ENCODE measurements at places on chromosomes 4 and X.

DNA sequence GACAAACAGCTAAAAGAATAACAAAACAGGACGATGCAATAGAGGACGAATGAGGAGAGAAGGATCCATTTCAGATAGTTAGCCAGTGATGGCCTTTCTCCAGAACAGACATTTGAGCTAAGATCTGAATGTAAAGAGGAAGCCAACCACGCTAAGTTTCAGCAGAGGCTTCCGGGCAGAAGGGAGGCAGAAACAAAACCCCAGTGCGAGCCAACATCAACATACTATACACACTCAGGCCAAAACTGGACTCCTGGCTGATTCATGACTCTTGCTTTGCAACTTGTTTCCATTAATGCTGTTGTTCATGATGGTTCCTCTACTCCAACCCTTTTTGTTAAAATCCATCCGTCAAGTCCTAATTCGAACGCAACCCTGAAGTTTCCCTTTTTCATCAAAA lies 730.3 kb downstream of the TRIML1 start:
- no peak for DNase-seq

DNA sequence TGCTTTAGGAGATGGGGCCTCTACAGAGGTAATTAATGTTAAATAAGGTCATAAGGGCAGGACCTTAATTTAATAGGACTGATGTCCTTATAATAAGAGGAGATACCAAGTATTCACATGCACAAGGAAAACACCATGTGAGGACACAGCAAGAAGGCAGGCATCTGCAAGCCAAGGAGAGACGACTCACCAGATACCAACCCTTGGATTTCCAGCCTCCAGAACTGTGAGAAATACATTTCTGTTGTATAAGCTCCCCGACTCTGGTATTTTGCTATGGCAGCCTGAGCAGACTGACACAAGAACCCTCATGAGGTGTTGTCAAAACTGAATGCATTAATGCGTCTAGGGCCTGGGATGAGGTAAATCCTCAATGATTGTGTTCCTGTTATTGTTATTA lies 56.2 kb upstream of the MAPK10 start:
- no peak for DNase-seq

DNA sequence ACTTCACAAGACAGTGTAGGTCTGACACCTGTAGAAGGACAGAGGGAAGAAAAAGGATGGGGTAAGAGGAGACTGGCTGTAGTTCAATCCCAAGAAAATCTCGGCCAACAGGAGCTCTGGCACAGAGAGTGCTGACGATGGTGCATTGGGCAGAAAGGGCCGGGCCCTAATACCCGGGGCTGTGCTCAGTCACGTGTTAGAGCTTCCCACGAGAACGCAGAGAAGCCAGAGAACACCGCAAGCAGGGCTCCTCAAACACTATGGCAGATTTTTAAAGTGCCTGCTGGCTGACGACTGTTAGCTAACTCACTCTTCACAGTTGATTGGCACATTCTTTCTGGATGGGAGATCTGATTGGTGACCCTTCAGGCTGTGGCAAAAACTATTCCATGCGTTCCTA lies 35.5 kb downstream of the EREG start:
- no peak for DNase-seq

DNA sequence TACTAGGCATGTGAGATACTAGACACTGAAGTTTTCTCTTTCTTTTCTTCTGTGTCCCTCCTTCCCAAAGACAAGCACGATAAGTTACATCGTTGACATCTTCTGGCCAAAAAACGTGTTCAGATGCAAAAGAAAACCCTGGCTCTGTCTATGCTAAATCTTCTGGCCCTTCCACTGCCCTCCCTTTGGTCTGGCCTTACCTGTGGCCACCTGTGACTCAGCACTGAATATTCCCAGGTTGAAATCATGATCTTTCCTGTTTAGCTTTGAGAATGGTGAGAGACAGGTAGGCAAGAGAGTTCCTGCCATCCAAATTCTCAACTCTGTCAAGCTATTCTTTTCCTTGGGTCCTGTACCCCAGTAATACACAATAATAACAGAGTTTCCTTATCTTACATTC lies 12.3 kb downstream of the CLCN5 start:
- no peak for DNase-seq

DNA sequence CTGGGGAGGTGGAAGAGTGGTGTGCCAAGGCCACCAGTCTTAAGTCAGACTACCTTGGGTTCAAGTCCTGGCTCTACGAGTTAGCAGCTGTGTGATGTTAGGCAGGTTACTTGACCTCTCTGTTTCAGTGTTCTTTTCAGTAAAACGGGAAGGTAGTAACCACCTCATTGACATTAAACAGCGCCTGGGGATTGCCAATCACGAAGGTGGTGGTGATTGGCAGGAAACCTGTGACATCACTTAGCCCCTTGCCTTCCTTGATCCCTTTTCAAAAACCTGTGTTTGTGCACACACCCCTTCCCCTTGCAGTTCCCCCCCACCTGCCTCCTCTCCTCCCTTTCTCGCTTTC lies 7.6 kb downstream of the KLF3 start:
- no peak for DNase-seq

- no peak for DNase-seq
Observed at GRCh38 chrX:109826954-109827708, 94.1 kb upstream of the ACSL4 start.

DNA sequence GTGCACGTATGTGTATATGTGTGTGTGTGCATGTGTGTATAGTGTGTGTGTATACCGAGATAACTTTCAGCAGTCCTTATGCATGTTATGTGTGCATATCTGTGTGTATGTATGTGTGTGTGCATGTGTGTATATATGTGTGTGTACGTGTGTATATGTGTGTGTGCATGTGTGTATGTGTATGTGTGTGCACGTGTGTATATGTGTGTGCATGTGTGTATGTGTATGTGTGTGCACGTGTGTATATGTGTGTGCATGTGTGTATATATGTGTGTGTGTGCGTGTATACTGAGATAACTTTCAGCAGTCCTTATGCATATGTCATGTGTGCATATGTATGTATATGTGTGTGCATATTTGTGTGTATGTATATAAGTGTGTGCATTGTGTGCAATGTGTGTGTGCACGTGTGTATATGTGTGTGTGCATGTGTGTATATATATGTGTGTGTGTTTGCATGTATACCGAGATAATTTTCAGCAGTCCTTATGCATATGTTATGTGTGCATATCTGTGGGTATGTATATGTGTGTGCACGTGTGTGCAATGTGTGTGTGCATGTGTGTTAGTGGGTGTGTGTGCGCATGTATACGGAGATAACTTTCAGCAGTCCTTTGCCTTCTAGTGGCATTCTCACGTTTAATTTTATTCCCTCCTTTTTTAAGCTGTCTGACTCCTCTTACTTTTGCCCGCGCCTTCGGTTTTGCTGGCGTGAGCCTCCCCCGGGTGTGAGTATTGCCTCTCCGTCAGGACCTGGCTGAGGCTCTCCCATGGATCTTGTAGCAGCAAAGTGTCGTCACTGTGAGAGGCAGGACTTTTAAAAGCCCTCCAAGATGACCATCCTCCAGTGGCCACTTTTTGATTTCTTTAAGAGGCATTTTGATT lies 99.6 kb upstream of the SHOX start:
- no peak for DNase-seq

GRCh38 chrX:133249266-133250058 lies 31.3 kb upstream of the TFDP3 start:
- DNase-seq, result no peak

- no peak for DNase-seq
Observed at GRCh38 chrX:21158678-21159077, 215.5 kb upstream of the CNKSR2 start.

GRCh38 chrX:71626576-71626975 lies 8.3 kb upstream of the CXCR3 start:
- DNase-seq, result no peak

GRCh38 chrX:29531336-29531735 lies 684.0 kb upstream of the MAGEB2 start:
- no peak for DNase-seq

DNA sequence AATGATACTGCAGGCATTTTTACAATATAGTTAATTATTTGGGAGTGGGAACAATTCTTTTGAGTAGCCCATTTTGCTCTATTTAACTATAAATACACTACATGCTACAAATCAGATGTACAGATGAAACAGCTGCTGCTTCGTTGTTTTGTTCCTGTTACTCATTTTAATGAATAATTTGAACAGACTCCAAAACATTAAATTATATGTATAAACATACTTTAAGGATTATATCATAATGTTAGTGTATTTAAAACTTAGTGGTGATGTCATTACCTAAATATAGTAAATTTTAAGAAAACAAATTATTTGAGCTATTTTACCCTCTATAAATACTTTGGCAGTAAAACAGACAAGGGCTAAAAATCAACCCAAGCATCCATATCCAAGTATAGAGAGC lies 60.7 kb downstream of the GAB1 start:
- no peak for DNase-seq

DNA sequence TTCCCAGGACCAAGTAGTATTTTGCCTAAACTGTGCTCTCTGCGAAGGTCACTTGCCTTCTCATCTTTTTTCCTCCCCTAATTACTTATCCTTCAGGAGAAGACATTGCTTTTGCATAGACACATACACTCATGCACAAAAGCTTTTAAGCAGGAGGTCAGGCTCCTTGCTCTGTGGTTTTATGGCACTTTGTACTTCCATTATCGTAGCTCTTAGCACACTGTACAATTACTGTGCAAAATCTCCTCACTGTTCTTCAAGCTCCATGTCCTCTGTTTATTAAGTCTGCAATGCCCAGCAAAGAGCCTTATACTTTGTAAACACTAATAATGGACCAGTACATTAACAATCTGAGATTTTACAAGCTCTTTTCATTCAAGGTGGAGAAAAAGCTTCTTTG lies 188.4 kb upstream of the GNPDA2 start:
- no peak for DNase-seq

DNA sequence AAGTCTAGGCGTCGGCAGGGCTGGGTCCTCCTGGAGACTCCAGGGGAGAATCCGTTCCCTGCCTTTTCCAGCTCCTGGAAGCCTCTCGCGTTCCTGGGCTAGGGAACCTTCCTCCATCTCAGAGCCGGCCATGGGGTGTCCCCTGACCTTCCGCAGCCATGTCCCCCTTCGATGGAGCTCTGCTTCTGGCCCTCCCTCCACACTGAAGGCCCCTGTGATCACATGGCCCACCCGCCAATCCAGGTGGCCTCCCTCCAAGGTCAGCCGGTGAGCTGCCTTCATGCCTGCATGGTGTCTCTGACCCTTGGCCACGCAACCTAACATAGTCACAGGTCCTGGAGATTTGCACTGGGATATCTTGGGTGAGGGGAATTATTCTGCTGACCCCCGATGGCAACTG lies 69.6 kb downstream of the TRMT44 start:
- no peak for DNase-seq

GRCh38 chr4:19982556-19982955 lies 269.1 kb upstream of the SLIT2 start:
- DNase-seq, result no peak

DNA sequence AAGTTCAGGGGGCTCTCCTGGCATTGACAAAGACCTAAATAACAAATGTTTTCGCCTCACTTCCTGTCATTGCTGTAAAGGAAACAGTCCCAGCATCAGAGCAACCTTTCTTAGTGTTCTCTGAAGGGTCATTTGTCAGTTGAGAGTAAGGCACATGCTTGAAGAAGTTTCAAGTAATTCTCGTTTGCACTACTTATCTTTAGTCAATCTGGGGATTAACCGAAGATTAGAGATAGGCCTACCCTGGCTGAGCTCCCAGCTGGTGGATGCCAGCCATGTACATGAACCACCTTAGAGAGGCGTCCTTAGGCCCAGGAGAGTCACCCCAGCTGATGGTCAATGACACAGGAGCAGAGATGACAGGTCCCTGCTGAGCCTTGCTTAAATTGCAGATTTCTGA lies 189.9 kb upstream of the PGRMC2 start:
- no peak for DNase-seq

DNA sequence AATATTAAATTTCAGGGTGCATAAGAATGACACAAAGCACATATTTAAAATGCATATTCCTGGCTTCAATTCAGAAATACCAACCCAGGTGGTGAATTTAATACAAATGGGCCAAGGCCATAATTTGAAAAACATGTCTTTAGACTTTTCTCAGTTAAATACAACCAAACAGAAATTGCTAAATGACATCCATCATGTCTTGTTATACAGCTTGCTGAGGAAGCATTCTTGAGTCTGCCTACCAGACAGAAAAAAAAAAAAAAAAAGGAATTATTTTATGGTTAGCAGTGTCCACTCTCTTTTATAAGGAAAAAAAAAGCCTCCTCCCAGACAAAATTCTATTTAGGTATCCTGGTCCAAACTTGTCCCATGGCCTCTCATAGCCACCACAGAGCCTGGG lies 119.1 kb downstream of the PAPSS1 start:
- no peak for DNase-seq

DNA sequence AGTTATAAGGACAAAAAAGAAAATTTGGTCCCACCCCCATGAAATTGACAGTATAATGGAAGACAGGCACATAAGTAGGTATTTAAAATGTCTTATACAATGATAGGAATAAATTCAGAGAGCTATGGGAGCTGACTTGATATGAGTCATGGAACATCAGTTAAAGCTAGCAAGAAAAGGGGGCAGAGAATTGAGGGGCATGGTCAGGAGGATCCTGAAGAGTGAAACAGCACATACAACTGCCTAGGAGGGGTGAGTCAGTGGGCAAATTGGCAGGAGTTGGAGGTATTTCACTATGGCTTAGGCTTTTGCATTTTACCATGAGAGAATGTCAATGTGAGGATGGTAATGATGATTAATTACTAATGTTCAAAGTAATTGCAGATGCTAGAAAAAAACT lies 95.4 kb upstream of the BANK1 start:
- no peak for DNase-seq

- DNase-seq, result no peak
Observed at GRCh38 chr4:2847302-2847871, 3.7 kb downstream of the ADD1 start.

- no peak for DNase-seq
Observed at GRCh38 chr4:179076865-179077264, 1634.6 kb upstream of the AGA start.

GRCh38 chrX:39194673-39195072 lies 393.4 kb downstream of the MID1IP1 start:
- no peak for DNase-seq

DNA sequence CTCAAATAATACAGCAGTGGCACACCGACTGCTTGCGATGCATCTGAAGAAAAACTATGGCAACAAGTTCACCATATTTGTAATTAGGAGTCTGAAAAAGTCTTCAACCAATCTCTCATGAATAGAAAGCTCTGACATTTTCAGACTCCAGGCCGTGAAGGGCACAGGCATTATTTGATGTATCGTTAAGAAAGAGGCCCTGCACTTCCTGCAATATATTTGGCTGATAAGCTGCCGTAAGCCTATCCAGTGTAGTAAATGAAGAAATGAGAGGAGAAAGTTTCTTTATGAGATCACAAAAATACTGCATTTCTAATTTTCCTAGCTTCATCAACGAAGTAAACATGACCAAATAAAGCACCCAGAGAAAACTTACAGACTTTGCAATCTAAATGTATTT lies 613.8 kb upstream of the TECRL start:
- DNase-seq, result no peak

DNA sequence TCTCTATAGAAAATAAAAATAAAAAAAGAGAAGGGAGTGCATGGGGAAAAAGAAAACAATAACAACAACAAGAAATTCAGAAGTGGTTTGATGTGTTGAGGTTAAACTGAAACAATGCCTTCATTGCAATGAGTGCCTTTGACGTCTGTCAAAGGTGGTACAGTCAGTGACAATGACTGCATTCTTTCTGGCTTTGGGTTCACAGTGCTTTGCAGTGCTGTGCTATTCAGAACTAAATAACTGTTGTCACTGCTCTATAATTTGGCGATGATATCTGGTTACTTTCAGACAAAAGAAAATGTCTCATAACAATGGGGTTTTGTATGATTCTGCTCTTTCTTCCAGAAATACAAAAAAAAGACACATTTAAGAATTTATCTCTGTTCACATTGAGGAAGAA lies 488.6 kb upstream of the MAGEB2 start:
- DNase-seq, result peak; percentile 46

All from midbrain (tissue), 1 donor.